Hematopoietic multipotent progenitor cell treated with erythropoietin and hydrocortisone succinate and interleukin-3 and kit ligand, for 6 days (in vitro differentiated cells): ENCODE measurements at places on chromosomes 13 and 19.
A peak's percentile ranks its signal among the peaks of the same experiment; 100 is the strongest.

- no peak for DNase-seq
Measured at GRCh38 chr13:109241160-109241559, 545.2 kb downstream of the IRS2 start.

DNA sequence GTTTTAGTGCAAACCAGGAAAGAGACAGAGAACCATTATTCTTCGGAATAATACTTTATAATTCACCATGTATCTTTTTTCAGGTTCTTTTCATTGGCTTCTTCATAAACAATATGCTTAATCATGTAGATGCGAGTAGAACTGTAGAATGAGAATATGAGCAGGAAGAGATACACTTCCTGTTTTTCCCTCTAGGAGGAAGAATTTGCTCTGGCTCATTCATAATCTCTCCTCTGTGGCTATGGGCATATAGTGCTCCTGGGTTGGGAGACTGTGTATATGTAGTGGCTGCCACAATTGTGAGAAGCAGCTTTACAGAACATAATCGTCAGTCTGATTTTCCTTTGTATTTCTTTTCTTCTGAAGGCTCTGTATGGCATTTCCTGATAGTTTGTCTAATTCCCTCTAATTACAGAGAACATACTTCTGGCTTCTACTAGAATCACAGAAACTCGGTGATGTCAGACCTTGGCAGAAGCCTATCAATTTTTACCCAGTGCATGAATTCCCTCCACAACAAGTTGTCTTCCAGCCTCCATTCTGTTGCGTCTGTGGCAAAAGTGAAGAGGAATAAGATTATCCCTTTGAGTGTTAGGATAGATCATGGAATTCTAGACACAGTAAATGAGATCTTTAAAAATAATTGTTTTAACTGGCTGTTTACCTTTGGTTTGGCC, 2.9 kb upstream of the DCLK1 start:
- no peak for DNase-seq

DNA sequence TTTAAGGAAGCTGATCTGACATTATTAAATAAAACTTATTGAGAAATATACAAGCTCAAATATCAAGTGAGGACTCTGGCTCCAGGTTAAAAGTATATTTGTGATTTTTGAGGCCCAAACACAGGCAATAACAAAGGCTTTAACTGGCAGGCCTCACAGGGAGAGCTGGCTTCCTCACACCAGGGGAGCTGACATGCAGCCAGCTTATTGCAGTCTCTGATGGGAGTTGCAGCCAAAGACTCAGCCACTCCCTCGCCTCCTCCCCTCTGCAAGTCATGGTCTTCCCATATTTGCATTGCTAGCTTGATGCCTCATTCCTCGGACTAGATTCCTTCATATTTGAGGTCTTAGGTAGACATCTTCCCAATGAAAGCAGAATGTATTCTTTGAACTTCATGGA, 647.1 kb upstream of the SLITRK6 start:
- no peak for DNase-seq

DNA sequence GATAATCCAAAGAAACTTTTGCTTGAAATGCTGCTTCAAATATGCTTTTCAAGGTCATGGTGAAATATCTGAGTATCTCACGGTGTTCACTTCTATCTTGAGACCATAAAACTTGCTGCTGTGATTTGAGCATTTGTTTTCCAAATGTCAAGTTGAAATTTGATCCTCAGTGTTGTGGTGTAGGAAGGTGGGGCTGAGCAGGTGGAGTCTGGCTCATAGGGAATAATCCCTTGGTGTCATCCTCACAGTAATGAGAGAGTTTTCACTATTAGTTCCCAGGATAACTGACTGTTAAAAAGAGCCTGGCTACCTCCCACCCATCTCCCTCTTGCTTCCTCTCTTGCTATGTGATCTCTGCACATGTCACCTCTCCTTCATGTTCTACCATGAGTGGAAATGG, 858.0 kb upstream of the SLITRK5 start:
- no peak for DNase-seq

GRCh38 chr19:12000152-12000981, 35.1 kb downstream of the ZNF433 start:
- DNase-seq = no peak

GRCh38 chr19:46471116-46471733, at the start of gene PNMA8A:
PNMA8A (minus strand) TSS chr19:46471563; CDS start chr19:46471035, 528 bp downstream.
- no peak for DNase-seq

GRCh38 chr13:94394723-94395122, 84.8 kb downstream of the DCT start:
- no peak for DNase-seq

GRCh38 chr13:74064805-74065312, 69.3 kb downstream of the KLF12 start:
- DNase-seq = no peak

GRCh38 chr13:102402290-102402689, 442 bp upstream of the FGF14 start:
- DNase-seq = peak; percentile 32

DNA sequence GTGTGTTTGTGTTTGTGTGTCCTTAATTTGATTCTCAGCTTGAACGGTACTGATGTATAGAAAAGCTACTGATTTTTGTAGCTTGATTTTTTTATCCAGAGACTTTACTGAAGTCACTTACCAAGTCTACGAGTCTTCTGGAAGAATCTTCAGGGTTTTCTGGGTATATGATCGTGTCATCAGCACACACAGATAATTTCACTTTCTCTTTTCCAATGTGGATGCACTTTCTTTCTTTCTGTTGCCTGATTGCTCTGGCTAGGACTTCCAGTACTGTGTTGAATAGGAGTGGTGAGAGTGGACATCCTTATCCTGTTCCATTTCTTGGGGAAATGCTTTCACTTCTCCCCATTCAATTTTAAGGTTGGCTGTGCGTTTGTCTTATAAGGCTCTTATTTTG, 7.9 kb upstream of the LILRB1 start:
- no peak for DNase-seq

DNA sequence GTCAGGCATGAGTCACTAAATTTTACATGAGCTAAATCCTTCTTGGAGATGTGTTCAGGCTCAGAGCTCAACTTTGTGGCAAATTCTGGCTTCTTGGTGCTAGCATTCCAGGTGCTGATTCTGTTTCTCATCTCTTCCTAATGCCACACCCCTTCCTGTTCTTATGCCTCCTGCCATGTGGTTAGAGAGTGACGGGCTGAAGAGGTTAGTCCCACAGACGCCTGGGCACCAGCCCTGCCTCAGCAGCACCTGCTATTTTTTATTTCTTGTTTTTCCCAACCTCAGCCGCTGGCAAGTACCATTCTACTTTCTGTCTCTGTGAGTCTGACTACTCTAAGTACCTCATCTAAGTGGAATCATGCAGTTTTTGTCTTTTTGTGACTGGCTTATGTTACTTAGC, 329.5 kb downstream of the KCNRG start:
- DNase-seq = no peak

GRCh38 chr19:16612636-16613035, 15.4 kb downstream of the MED26 start:
- no peak for DNase-seq

- peak; percentile 45 for DNase-seq
Measured at GRCh38 chr19:3397266-3398022, 31.1 kb downstream of the NFIC start.

DNA sequence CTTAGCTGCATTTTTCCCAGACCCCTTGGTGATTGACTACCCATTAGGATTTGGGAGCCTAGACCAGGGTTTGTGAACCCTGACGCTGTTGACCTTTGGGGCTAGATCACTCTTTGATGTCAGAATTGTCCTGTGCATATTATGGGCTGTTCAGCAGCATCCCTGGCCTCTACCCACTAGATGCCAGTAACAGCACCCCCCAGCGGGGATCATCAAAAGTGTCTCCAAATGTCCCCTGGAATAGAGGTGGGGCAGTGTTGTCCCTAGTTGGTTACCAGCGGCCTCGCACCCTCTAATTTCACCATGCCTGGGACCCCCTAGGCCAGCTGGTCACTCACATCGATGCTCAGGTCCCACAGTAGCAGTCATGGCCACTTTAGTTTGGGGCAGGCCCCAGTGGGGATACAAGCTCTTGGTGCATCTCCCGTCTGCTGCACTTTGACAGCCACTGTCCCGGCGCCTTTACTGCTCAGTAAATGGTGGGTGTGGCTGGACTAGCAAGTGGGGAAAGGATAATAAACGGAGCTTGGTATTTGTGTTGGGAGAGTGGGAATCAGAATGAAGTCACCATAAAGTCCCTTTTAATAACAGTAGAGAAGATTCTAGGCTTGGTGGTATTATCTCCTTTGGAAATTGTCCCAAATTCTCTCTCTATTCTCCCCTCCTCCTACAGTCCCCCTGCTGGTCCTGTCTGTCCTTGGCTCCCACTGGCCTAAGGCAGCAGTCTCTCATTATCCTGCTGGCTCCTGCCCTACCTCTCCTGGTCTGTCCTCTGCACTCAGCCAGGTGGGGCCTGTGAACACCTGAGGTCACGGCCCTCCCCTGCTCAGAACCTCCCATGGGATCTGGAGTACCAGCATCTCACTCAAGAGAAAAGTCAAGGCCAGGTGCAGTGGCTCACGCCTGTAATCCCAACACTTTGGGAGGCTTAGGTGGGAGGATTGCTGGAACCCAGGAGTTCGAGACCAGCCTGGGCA, 80.6 kb downstream of the SIPA1L3 start:
- no peak for DNase-seq

- DNase-seq = no peak
Measured at GRCh38 chr19:51127032-51127431, 2.3 kb downstream of the SIGLEC9 start.

DNA sequence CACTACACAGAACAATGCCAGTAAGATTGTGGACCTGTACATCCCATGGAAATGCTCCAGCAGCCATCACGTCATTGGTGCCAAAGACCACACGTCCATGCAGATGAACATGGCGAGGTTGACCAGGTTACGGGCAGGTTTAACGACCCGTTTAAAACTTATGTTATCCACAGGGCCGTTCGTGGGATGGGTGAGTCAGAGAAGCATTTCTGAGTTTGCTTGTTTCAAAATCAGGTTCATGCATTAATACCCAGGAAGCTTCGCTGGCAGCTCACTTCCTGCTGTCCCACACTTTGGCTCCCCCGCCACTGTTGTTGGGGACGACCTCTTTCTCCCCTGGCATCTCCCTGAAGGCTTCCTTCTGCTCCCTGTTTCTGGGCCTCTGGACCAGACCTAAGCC, 194.1 kb downstream of the USP12 start:
- no peak for DNase-seq

- DNase-seq = no peak
Measured at GRCh38 chr13:101397742-101398141, 18.6 kb downstream of the NALCN start.

GRCh38 chr19:32865326-32865725, 4.2 kb downstream of the SLC7A9 start:
- no peak for DNase-seq

GRCh38 chr19:13930402-13930801, 7.8 kb downstream of the PODNL1 start:
- DNase-seq = no peak

DNA sequence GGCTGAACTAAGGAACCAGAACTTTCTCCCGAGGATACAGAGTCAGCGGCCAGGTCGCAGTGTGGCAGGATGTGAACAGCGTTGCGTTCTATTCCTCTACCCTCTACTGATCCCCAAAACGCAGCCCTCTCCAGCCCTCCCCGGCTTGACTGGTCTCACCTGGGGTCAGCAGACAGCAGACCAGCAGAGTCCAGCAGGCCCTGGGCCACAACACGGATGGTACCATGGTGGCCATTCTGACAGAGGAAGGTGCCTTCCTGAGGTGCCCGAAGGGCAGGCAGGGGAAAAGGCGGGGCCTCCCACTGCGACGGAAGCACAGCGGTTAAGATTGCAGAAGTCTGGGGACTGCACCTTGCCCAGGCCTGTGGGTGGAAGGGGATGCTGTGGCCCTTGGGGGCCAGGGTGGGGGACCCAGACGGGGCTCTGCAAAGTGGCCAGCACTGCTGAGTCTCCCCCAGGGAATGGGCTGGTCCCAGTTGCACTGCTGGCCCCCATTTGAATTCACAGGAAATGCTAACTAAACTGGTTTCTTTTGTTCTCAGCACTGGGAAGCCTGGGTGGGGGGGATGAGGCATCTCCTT, at the start of gene ICAM3:
Gene ICAM3, minus strand, starts transcription at position 245 of the 581 bp plus-strand sequence. Its CDS starts 10 bp downstream, at position 235.
- peak; percentile 77 for DNase-seq

DNA sequence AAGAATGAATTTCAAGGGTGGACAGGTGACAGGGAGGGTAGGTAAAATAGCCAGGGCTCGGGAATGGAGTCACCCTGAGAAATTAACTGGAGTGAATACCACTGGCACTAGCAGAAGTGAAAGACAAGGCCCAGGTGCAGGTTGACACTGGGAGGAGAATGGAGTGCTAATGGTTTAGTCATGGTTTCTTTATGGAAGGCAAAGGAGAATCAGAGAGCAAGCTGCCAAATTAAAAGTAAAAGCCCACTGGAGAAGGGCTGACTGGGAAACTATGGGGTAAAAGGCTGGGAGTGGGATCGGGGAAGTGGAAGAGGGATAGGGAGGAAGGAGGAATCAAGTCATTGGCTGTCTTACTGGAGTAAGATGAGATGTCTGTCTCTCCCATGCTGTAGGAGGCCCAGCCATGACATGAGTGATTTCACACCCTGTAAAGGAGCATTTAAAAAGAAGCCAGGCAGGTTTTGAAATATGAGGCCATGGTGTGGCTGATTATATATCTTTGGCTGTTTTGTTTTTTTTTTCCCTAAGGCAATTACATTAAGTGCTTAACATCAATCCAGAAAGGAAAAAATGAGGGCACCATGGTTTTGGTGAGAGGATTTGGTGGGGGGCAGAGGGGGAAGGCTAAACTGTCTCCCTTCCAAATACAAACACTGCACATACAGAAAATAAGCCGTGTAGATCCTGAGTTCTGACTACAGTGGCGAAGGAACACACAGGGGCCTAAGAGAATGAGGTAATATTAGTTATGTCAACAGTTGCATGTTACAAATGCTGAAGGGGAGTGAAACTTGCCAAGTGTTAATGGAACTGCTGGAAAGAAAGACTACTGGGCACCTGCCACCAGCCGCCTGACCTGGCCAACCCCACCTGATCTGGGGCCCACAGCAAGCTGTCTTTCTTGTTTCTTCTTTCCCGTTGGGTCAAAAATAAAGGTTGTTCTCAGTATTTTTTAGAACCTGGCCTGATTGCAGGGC, 183.5 kb upstream of the TSC22D1 start:
- DNase-seq = no peak

DNA sequence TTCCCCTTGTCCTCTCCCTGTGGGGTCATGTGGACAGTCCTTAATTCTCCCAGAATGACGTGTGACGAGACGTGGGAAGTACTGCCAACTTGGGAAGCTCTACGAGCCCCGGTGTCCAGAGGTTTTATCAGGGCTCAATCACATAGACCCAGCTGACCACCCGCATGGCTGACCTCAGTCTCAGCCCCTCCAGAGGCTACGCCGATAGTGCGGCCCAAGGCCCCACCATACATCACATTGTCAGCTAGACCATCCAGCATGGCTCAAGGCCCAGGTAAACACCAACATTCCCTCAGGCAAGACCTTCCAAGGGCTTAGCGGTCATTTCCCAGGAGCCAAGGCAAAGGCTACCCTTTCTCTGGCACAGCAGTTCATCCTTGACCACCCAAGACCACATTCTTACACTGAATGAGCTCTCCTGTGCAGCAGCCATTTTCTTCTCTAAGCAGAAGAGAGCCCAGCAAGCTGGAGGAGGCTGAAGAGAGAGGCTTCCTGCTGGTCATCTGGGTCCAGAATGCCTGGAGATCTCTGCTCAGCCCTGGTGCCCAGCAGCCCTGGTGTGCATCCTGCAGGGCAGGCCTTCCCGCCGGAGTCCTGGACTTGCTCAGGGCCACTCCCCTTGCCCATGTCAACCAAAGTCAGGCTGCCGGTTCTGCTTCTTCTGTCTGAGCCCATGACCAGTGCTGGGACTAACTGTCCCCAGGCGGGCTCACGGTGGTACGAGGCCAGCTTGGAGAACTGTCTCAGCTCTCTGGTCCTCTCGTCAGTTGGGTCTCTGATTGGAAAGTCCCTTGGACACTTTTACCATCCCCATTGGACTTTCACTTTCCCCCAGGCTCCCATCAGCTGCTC, 7.9 kb upstream of the F10 start:
- DNase-seq = no peak
